Activated CD8-positive, alpha-beta memory T cell treated with anti-CD3 and anti-CD28 coated beads for 1 hour (primary cell): ENCODE measurements at places on chromosomes 7 and 10.

DNA sequence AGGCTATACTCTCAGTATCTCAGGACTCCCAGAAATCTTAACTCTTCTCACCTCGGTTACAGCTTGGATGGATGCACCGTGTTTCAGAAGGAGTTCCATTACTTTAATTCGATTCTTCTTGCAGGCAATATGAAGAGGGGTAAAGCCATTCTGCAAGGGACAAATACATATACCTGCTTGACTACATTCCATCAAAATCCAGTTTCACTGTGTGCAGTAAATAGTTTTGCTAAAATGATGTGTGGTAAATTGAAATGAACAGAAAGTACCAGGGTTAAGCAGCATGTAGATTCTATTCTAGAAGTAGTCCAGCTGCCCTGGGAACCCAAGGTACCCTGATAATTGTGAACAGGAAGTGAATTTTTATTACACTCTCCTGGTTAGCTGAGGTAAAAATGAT lies 183.9 kb downstream of the ANK3 start:
- no peak for DNase-seq

DNA sequence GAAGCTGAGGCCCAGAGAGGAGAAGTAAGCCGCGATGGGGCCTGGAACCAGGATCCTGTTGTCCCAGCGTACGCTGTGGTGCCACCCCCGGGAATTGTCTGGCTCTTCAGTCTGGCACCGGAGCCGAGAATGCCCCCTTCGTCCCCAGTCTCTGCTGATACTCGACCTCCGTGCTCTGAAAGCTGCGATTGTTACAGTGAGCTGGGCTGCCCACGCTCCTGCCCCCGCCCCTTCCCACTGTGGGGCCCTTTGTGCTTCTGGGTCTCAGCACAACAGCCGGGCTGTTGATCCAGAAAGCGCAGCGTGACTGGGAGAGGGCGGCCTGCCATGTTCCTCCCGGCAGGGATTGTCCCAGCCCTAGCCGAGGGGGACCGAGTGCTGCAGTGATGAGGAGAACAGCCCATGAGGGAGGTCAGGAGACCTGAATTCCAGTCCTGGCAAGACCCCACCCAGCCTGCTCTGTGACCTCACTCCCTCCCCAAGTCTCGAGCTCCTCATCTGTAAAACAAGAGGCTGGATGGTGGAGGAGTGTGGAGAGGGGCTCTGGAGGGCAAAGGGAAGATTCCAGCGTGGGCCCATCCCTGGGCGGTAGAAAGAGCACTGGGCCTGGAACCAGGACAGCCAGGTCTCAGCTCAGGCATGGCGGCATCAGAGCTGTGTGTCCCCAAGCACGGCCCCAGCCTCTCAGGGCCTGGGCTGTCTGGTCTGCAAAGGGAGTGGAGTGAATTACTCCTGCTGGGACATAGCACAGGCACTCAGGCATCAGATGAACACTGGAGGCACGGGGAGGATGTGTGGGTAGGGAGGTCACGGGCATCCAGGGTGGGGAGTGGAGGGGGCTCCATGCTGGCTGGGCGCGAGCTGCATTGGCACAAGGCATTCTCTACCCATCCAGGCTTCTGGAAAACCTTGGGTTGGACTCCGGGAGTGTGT lies 43.6 kb downstream of the TSPAN15 start:
- DNase-seq = no peak

GRCh38 chr7:156117542-156118247 lies 305.4 kb upstream of the SHH start:
- DNase-seq = no peak

DNA sequence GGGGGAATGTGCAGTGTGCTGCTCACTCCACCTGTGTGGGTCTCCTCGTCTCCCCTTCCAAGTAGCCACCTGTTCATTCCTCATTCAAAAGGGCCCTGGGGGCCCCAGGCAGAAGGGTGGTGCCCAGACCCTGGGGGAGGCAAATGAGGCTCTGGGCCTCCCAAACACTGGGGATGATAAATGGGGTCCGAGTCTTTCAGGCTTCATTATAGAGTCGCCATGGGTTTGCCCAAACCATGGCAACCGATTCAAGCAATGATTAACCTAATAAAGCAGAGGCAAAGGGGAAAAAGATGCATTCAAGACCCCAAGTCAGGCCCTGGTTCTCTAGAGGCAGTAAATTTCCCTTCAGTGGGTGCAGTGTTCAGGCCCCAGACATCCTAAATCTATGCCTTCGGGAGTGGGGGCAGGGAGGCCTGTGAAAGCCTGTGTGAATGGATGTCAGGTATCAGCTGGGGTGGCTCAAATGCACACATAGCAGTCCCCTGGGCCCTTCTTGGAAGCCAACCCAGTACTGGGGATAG lies 10.4 kb downstream of the NEUROG3 start:
- no peak for DNase-seq

- DNase-seq = no peak
Observed at GRCh38 chr10:15121707-15122106, 24.6 kb downstream of the RPP38 start.

- DNase-seq = no peak
Observed at GRCh38 chr7:127437837-127438236, 45.3 kb upstream of the ZNF800 start.

GRCh38 chr7:30163231-30163894 lies 28.6 kb downstream of the MTURN start:
- DNase-seq = no peak

GRCh38 chr10:24526085-24526649 lies 197.5 kb downstream of the ARHGAP21 start:
- DNase-seq = no peak

GRCh38 chr10:72429931-72430330 lies 75.2 kb upstream of the DNAJB12 start:
- no peak for DNase-seq

GRCh38 chr10:42769673-42770072 lies 12.9 kb upstream of the BMS1 start:
- no peak for DNase-seq

GRCh38 chr7:35549781-35550180 lies 145.2 kb downstream of the HERPUD2 start:
- no peak for DNase-seq

- no peak for DNase-seq
Observed at GRCh38 chr7:95766086-95766485, 6.3 kb upstream of the DYNC1I1 start.

DNA sequence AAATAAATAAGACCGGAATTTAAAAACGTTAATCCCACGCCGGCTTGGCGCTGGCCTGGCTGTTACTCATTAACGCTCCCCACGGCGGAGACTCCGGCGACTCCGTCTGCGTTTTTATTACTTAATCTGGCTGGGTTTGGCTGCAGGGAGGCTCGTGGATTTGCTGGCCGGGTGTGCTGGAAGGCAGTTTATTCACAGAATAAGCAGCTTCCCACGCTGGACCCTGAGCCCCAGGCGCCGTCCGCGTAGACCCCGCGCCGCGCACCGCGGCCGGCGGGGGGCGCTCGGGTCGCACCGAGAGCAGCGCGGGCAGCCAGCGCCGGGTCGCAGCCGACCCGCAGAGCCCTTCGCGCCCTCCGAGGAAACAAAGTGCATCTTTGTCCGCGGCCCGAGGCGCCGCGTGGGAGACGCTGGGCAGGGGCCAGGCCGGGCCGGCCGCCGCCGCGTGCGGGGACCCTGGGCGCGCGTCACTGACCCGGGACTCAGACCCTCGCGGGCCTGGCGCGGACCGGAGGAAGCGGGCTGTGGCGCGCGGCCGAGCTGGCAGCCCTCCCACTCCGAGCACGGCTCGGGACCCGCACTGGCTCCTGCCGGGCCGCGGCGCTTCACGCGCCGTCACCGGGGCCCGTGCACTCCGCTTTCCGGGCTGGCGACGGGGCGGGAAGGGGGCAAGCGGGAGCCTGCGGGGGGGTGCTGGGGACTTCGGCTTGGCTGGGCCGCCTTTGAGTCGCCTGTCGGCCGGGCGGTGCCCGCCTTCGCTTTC lies 587 bp upstream of the GRK5 start:
- DNase-seq = no peak

- DNase-seq = no peak
Observed at GRCh38 chr10:113609704-113610108, 54.1 kb downstream of the NRAP start.

- DNase-seq = no peak
Observed at GRCh38 chr7:36690041-36690440, 34.3 kb downstream of the AOAH start.

- no peak for DNase-seq
Observed at GRCh38 chr7:23098460-23098859, 7.1 kb upstream of the KLHL7 start.

- no peak for DNase-seq
Observed at GRCh38 chr7:26684447-26684846, 179.9 kb downstream of the SKAP2 start.

DNA sequence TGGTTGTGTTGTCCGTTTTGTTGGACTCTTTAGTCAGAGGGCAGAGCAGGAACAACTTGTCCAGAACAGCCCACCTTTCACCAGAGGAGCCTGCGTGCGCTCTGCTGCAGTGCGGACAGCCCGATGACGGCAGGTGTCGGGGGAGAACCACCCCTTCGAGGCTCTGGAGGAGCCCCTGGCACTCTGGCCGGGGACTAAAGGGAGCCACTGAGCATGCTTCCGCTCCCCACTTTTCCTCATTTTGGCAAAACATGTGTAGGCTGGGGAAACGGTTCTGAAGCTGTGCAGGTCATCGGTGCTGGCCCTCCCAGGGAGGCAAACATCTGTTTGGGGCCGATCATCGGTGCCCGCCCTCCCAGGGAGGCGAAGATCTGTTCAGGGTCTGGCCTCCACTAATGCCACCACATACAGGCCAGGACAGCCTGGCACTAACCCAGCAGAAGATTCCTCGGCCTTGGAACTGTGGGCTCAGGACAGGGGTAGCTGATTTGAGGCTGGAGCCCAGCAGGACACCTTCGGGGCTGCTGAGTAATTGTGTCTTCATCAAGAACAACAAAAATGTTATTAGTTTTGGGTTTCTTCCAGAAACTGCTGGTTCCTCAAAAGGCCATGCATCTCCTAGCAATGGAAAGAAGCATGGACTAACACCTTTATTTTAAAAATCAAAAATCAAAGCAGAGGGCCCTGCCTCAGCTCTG lies 124.4 kb upstream of the TCERG1L start:
- DNase-seq = no peak

- DNase-seq = no peak
Observed at GRCh38 chr10:15334650-15335323, 36.3 kb downstream of the FAM171A1 start.

DNA sequence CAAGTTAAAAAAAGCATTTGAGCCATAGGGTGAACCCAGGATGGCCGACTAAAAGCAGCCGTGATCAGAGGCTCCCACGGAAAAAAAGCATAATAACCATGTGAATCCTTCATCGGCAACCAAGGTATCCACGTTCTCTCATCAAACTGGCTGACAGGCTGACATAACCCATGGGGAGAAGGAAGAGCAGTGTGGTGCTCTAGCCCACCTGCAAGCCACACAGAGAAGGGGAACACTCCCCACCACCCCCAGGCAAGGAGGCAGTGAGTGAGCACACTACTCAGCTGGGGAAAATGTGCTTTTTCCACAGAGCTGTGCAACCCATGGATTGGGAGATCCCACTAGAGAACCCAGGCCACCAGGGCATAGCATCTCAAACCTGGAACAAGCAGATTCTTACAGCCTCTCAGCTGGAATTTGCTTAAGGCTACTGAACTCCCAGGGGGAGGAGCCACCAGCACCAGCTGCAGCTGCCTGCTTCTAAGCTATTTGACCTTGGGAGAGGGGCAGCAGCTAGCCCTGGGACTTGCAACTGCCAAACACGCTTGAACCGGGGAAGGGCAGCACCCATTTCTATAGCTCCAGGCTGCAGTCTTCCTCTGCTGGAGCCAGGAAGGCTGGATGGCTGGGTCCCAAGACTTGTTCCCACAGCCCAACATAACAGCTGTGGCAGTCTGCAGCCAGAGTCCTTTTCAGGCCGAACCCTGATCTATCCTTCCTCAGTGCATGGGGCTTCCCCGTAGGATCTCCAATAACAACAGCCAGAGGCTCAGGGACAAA lies 178.2 kb upstream of the NRG3 start:
- no peak for DNase-seq

GRCh38 chr10:87960230-87960629 lies 96.8 kb downstream of the PTEN start:
- no peak for DNase-seq

DNA sequence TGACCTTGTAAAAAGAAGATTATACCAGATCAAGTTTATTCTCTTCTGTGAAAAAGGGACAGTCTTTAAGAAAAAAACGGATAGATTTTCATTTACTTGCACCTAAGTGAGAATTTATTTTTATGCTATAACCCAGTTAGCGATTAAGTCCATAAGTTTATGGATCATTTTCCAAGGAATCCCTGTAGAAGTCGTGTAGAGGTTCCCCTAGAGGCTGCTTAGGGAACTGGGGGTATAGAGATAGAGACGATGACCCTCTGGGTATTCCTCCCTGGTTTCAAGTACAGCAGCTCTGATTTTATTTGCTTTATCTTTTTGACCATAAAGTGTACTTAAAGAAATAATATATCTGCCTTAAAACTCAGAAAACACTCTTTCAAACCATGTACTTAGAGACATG lies 648.4 kb upstream of the LRRTM3 start:
- DNase-seq = no peak

DNA sequence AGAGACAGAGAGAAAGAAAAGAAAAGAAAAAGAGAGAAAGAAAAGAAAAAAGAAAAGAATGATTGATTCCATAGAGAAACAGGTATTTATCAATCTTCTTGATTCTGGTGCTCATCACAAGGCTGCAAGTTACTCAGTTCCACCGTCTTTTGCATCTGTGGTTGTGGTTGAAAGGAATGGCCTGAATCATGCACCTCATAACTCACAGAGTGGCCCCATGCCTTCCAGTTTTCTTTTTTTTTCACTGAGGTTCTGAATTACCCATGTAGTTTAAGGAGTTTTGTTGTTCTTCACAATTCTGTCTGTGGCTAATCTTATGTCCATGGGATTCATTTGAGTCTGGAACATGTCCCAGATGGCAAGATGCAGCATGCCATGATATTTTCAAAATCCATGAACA lies 156.0 kb downstream of the ZNF33B start:
- DNase-seq = no peak

- DNase-seq = no peak
Observed at GRCh38 chr7:133431134-133431724, 178.4 kb downstream of the EXOC4 start.

- DNase-seq = no peak
Observed at GRCh38 chr10:29869593-29869992, 189.8 kb downstream of the JCAD start.

DNA sequence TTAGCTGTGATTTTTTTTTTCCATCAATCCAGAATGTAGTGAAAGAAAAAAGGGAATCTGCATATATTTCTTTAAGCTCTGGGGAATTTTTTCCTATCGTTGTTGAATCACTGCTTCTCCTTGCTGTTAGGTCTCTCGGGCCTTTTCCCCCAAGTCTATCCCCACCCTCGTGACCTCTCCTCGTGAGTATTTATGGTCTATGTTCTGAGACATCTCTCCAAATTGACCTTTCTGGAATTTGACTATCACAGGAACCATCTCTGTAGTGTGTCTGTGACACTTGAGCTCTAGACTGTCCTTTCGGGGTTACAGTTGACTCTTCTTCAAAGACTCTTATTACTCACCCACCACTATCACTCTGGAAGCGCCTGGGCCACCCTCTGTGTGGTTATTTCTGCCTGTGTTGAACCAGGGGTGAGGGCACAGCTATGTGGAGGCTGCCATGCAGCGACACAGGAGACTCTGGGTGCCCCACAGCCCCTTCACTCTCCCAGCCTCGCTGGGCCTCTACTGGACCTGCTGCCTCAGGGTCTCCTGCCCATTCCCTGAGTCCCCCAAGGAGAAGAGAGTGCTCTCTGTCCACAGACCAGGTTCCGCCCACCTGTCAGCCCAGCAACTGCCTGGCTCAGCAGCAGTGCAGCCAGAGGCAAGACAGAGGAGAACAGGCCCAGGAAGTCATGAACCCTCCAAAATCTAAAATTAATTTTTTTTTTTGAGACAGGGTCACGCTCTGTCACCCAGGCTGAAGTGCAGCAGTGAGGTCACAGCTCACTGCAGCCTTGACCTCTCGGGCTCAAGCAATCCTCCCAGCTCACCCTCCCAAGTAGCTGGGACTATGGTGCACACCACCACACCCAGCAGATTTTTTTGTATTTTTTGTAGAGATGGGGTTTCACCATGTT lies 45.7 kb upstream of the PTPRN2 start:
- DNase-seq = no peak
